ENCODE measurements at places on chromosomes 16 and 17.

DNA sequence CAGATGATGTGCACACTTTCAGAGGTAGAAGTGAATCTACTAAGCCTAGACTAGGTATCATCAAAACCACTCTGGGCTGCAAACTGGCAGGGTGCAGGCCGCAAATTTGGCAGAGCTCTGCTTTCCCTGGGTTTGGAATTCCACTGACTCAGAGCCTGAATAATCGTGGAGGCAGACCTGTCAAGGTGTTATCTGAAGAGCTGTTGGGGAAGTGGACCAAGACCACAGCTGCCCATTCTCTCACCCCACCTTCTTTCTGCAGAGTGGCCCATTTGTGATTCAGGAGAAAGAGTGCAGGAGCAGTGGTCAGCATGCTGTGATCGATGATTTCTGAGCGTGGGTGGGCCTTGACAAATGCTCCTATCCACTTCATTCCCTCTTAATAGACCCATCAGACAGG lies 45.8 kb upstream of the CBLN1 start:
- DNase-seq: no peak

- DNase-seq: peak; percentile 50
These were observed 2.5 kb upstream of the CCL2 start for GRCh38 chr17:34252444-34253138.

DNA sequence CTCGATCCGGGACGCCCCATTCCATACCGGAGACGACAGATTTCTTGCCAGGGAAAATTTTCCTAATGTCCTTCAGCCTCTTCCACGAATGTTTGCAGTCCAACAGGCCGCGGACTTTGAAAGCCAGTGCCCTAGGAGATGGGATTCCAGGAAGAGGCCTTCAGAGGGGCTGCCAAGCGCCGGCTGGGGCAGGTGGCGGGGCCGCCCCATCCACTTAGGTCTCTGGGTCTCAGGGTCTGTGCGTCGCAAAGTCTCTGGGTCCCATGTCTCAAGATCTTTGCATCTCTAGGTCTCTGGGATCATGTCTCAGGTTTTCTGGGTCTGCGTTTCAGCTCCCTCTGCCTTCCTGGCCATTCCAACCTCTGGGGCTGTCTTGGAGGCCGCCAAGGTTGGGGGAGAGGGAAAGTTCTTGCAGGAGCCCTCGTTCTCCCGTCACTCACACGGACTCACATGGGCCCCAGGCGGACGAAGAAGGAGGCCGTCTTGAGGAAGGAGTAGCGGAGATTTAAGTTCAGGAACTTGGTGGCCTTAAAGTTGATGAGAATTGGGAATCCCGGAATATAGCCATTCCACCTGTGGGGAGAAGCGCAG lies 7.2 kb downstream of the ALOX12B start:
- DNase-seq: no peak

- no peak for DNase-seq
These were observed at the start of gene LHX1 for GRCh38 chr17:36937001-36937958. TSS of gene LHX1 (plus strand) at chr17:36937475. CDS start at chr17:36938198, 723 bp downstream.

DNA sequence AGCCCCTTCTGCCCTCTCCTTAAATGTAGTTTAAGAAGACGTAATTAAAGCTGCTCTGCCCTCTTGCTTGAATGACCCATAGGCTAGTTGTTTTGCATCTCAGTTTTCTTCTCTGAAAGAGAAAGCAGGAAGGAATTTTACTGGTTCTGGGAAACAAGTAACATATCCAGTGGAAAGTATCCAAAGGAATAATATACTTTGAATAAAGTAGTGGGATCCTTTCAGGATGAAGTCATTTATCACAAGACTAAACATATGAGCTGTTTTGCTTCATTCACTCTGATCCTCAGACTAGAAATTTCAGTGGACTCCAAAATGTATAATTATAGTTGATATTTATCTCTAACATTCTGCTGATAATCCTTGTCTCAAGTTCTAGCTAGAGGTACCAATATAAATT lies 1297.6 kb upstream of the GOT2 start:
- DNase-seq: no peak

- no peak for DNase-seq
These were observed 85.0 kb downstream of the SNX29 start for GRCh38 chr16:12061336-12062055.

- no peak for DNase-seq
These were observed 116.4 kb upstream of the SMURF2 start for GRCh38 chr17:64778240-64779097.

DNA sequence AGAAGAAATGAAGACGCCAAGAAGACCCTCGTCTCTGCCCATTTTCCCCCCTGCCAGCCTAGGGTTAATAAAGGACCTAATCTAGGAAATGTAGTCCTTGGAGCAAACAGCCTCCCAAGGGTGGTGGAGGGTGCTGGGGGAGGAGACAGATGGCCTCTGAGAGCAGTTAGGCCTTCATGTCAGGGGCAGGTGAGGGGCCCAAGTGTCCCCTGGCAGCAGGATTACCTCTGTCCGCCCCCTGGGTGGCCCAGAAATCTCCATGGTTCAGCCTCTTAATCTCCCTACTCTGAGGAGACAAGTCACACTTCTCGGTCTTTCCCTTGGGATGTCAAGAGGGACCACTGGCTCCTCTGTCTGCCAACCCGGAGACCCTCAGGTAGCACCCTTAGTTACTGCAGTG lies 365.4 kb upstream of the TNRC6C start:
- DNase-seq: no peak

DNA sequence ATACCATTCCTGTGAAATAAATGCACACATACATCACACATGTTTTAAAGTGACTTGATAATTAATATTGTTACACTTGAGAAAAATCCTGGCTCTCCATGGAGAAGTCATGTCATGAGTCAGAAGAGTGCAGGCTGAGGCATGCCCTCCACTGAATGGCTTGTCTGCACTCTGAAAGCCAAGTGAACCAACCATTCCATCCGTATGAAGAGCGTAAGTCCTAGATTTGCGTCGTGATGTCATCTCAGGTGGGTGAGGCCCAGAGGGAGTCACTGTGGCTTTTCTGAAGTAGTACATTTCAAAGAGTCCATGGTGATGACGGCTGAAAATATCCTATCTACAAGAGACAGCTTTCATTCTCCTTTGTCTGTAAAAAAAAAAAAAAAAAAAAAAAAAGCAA lies 83.5 kb upstream of the IRX5 start:
- DNase-seq: no peak

DNA sequence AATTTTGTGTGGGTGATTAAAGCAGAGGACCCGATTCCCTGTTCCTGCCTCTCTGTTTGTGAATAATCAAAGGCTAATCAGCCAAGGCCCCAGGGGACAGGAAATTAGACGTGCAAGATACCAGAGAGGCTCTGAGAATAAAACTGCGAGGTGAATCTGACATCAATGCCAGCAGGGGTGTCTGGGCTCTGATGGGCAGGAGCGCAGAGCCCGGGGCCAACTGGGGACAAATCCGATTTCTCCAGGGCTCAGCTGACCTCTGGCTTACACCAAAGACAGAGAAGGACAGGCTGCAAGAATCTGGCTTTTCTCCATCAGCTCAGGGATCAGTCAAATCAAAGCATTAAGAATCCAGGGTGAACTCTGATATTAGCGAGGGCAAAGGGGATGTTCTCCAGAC lies 174.3 kb downstream of the XYLT1 start:
- DNase-seq: no peak

- no peak for DNase-seq
These were observed 578.2 kb downstream of the TOX3 start for GRCh38 chr16:51968749-51969148.

DNA sequence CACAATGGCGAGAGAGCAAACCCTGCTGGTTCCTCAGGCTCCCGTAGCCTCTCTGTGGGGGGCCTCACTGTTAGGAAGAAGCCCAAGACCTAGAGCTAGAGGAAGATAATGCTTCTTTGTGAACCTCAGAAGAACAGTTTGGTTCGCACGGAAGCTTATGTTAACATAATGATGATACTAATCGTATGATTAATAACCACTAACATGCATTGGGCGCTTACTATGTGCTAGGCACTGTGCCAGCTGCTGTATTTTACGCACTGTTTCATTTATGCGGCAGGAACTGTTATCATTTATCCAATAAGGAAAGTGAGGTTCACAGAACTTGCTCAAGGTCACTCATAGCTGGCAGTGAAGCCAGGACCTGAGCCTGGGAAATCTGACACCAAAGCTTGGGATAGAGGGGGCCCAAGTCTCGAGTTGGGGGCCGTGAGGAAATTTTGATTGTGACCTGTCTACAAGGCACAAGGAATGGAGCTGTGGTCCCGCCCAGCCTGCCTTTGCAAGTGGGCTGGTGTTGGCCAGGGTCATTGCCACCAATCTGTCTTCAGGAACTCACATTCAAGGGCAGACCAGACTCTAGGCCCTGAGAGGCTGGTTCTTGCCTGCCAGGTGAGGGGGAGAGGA lies 6.8 kb downstream of the PRCD start:
- no peak for DNase-seq
